ENCODE measurements at places on chromosomes 12 and 14. TPM values are rescaled to one million over a fixed set of nuclear protein-coding genes. Genes with fewer than 3 reads are reported as not detected.

The EFCAB11 gene
- polyA plus RNA-seq = 4.8 TPM

The SLC39A9 gene
- polyA plus RNA-seq = 27.1 TPM

The SLC6A13 gene
- 6.3 TPM for polyA plus RNA-seq

The SIX4 gene
- polyA plus RNA-seq = 26.3 TPM

DNA sequence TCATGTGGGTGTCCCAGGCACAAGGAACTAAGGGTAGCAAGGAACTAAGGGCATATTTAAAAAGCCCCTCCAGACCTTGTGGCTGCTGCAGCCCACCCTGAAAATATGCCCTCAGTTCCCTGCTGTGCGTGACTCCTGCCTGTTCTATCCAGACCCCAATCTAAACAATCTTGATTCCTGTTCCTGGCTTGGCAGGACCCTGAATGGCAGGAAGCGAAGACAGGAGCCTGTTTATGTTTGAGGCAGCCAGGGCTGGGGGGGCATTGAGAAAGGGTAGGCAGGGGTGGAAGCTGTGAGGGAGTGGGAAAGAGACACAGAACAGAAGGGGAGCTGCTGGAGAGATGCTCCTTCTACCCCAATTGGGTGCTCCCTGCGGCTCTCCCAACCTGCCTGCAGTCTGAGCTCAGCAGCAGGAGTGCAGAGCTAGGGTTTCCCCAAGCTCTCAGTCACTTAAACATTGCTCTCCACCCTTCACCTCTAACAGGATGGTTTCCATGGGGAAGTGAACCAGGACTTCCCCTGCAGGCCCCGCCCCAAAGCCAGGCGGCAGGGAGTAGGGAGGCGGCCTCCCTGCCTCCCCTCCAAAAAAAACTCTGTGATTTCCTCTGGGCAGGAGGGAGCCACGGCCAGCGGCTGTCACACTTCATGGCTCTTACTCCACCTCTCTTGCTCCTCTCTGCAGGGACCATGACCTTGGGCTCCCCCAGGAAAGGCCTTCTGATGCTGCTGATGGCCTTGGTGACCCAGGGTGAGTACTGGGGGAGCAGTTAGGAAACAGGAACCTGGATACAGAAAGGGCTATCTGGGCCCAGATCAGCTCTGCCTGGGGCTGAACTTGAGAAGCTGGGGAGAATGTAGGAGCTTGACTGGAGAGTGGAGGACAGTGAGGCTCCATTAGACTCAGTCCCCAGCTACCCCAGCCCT is 4.7 kb downstream of the ACVRL1 start:
- no peak for DNase-seq
